ENCODE measurements at places on chromosomes 2 and 18. TPM values are rescaled to one million over a fixed set of nuclear protein-coding genes. Genes with fewer than 3 reads are reported as not detected.

The CNTNAP5 gene
- not detected for total RNA-seq

The RTP5 gene
- not detected for total RNA-seq

The GCA gene
- total RNA-seq, result 9.7 TPM

The EVA1A gene
- total RNA-seq, result 103 TPM

The RAB6C gene
- not detected for total RNA-seq

The ATP6V1B1 gene
- total RNA-seq, result not detected

The INHA gene
- total RNA-seq, result not detected

The CAPN13 gene
- total RNA-seq, result not detected

The TMEM178A gene
- total RNA-seq, result 1.4 TPM

The NEB gene
- total RNA-seq, result 13.2 TPM

DNA sequence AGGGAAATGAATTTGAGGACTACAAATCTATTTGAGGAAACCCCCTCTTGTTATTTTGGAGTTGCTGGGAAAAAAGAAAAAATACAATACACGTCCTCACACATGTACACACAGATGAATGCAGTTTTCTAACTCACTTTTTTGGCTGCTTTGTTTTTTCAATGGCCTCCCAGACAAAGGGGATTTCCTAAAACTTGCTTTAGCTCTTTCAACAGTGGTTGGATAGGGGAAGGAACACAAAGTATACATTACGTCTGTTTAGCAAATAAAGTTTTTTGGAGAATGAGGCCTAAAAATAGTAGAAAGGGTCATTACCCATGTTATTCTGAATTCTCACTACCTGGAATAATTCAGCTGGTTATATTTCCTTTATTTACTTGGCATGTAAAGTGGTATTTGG lies 125.3 kb upstream of the ITGB6 start:
- H3K4me3 ChIP-seq, result no peak overlapping the region
- H3K36me3 ChIP-seq, result no peaks in the 10 kb centered on the region
- peaks cover 3% of the 10 kb centered on the region for H3K4me1 ChIP-seq
- H3K27me3 ChIP-seq, result no peaks in the 10 kb centered on the region
- no peak for DNase-seq
- H3K27ac ChIP-seq, result no peak overlapping the region

DNA sequence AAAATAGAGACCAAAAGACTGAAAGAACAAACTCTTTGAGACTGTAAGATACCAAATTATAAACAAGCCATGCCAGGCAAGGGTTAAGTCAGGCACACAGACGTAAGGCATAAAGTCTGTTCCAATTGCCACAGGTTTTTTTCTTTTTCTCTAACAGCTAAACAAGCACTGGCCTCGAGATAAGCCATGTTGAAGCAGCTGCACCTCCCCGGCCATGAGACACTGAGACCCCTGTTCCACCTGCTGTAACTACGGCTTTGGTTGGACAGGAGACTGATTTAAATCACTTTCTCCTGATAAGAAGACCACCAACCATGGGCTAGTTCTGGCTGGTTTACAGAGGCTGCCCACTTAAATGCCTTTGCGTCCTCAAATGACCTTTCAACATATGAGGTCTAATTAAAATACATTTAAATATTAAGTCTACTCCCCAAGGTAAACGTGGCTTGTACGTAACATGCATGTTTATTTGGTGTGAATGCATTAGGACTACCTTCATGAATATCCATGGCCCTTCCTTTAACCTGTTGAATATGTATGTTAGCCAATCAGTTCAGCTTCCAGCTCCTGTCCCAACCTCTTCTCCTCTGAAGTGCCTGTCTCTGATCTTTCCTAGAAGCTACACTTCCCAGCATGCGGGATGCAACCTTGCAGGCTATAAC lies 117.2 kb downstream of the CMPK2 start:
- no peaks in the 10 kb centered on the region for H3K27me3 ChIP-seq
- no peak for DNase-seq
- H3K4me1 ChIP-seq, result no peaks in the 10 kb centered on the region
- no peak overlapping the region for H3K4me3 ChIP-seq
- no peaks in the 10 kb centered on the region for H3K36me3 ChIP-seq

GRCh38 chr2:207848545-207848928 lies 78.8 kb upstream of the FZD5 start:
- peak overlapping the region; percentile 49 for H3K27ac ChIP-seq
- H3K4me1 ChIP-seq, result peaks cover 22% of the 10 kb centered on the region
- no peaks in the 10 kb centered on the region for H3K27me3 ChIP-seq
- H3K36me3 ChIP-seq, result no peaks in the 10 kb centered on the region
- no peak overlapping the region for H3K4me3 ChIP-seq

- no peak for DNase-seq
- H3K27me3 ChIP-seq, result no peaks in the 10 kb centered on the region
- no peak overlapping the region for H3K4me3 ChIP-seq
- no peaks in the 10 kb centered on the region for H3K36me3 ChIP-seq
- H3K27ac ChIP-seq, result no peak overlapping the region
- H3K4me1 ChIP-seq, result no peaks in the 10 kb centered on the region
These were observed 20.3 kb upstream of the ASB1 start for GRCh38 chr2:238406221-238406997.

DNA sequence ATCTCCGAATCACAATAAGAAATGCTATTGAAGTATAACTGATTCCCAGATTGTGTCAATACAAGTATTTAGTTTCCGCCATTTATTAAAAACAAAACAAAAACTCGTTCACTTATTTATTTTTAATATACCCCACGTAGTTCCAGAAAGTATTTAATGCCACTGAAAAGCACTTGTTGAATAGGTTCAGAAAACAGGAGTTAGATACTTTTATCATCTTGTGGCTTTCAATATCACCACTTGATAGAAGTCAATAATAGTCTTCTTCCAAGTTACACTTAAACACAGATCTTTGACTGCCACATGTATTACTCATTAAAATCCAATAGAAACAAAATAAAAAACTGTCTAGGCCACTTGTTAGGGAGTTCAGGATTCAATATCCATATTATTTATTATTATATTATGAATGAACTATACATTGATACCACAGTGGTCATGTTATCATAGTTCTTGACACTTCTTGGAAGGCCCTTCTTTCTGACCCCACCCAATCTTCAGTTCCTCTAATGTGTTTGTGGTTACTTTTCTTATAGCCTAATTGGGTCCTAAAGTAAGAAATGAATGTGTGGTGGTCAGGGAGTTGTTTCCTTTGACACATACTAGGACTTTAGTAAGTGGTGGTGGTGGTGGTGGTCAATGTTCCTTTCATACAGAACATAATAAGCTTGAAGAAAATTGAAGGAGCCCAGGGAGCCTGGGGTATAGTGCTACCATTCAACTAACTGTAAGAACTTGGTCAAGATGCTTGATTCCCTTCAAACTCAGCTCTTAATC lies 221.3 kb upstream of the ITGA4 start:
- no peak overlapping the region for H3K4me3 ChIP-seq
- no peaks in the 10 kb centered on the region for H3K36me3 ChIP-seq
- H3K27me3 ChIP-seq, result no peaks in the 10 kb centered on the region
- DNase-seq, result no peak
- H3K27ac ChIP-seq, result no peak overlapping the region

DNA sequence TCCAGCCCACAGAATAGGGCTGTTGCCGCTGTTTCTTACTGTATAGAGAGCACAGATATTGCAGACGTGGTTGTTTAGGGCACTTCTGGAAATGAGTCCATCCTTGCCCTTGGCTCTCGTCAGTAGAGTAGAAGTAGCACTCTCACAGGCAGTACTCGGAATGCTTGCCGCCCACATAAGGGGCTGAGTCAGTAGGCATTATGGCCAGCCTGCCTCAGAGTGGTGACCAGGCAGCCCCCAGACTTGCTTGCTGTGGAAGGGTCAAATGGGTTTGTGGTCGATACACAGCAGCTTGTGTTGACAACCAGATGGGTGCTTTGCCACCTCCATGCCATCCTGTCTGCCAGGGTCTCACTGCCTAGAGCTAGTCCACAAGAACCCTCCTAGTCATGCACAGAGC lies 38.7 kb downstream of the PLEKHB2 start:
- H3K4me1 ChIP-seq, result no peaks in the 10 kb centered on the region
- no peak for DNase-seq
- no peaks in the 10 kb centered on the region for H3K27me3 ChIP-seq
- H3K36me3 ChIP-seq, result no peaks in the 10 kb centered on the region
- no peak overlapping the region for H3K27ac ChIP-seq

DNA sequence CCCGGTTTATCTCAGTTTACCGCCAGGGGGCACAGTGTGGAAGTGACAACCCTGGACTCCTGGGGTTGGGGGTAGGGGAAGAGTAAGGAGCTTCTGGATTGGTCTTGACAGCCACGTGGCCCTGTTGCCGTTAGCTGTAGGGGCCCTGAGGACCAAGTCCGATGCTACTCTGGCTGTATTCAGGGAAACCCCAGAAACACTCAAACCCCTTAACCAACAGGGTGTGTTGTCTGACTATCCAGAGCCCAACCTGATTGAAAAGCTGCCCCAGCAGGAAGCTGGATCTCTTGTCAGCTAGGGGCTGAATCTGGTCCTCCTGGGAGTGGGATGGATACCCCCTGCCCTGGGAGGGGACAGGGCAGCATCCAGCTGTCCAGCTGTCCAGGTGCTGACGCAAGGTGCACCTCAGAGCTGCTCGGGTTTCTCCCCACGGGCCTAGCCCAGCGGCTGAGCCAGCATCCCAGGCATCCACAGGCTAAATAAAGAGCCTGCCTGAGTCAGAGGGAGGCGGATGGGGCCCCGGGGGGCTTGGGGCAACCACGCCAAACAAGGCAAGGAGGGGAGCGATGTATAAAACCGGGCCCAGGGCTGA lies 3.1 kb upstream of the GMPPA start:
- no peaks in the 10 kb centered on the region for H3K36me3 ChIP-seq
- H3K27ac ChIP-seq, result no peak overlapping the region
- H3K4me1 ChIP-seq, result no peaks in the 10 kb centered on the region
- DNase-seq, result no peak
